Activated CD4-positive, CD25-positive, alpha-beta regulatory T cell (primary cell): ENCODE measurements at places on chromosomes 6 and 20.

GRCh38 chr6:49692534-49692933 lies 20.8 kb downstream of the CRISP2 start:
- DNase-seq, result no peak

- DNase-seq, result no peak
Measured at GRCh38 chr6:83472767-83473166, 39.6 kb upstream of the PRSS35 start.

GRCh38 chr20:54665812-54666211 lies 190.4 kb downstream of the DOK5 start:
- no peak for DNase-seq

DNA sequence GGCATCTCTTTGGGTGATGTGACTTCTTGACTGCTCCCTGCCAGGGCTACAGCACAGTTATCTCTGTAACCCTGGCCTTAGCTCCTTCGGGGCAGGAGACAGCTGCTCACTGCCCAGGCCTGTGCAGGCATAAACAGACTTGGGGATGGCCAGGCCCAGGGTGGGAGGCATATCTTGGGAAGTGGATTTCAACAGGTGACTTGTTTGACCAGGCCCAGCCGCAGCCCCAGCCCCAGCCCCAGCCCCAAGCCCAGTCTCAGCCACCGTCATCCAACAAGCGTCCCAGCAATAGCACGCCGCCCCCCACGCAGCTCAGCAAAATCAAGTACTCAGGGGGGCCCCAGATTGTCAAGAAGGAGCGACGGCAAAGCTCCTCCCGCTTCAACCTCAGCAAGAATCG lies 7.5 kb downstream of the MEA1 start:
- no peak for DNase-seq

- DNase-seq, result peak; percentile 37
Measured at GRCh38 chr6:7073821-7074525, 33.8 kb upstream of the RREB1 start.
